ENCODE measurements at places on chromosomes 1 and 21.
A peak's percentile ranks its signal among the peaks of the same experiment; 100 is the strongest.

- no peak for DNase-seq
These were observed 6.5 kb upstream of the OLIG1 start for GRCh38 chr21:33063375-33063883.

- DNase-seq, result no peak
These were observed 35.4 kb downstream of the CD34 start for GRCh38 chr1:207875532-207875931.

- DNase-seq, result no peak
These were observed 166.8 kb downstream of the HIVEP3 start for GRCh38 chr1:41751804-41752513.

DNA sequence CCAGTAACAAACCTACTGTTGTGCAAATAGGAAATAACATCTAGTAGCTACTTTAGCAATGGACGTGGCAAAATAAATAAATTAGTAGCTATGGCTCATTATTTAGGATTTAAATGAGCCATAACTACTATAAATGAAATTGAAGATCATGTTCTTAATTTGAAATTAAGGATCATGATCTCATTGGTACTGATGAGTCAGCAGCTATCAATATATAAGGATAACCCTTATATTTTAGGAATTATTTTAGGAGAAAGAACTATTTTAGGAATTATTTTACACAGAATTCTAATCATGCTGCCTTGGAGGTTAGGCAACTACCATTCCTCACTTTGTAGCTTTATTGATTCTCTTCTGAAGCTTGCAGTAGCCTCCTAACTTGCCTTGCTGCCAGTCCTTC, 24.0 kb downstream of the DR1 start:
- DNase-seq, result no peak

DNA sequence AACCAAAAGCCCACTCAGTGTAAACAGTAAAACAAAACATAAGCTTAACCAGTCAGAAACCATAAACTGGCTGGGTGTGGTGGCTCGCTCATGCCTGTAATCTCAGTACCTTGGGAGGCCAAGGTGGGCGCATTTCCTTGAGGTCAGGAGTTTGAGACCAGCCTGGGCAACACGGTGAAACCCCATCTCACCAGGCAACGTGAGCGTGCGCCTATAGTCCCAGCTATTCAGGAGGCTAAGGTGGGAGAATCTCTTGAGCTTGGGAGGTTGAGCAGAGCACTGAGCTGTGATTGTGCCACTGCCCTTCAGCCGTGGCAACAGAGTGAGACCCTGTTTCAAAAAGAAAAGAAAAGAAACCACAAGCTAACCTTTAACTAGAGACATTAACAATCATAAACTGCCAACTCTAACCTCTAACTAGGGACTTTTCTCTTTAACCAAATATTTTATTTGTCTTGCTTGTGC, 13.1 kb upstream of the PRRC2C start:
- DNase-seq, result no peak

DNA sequence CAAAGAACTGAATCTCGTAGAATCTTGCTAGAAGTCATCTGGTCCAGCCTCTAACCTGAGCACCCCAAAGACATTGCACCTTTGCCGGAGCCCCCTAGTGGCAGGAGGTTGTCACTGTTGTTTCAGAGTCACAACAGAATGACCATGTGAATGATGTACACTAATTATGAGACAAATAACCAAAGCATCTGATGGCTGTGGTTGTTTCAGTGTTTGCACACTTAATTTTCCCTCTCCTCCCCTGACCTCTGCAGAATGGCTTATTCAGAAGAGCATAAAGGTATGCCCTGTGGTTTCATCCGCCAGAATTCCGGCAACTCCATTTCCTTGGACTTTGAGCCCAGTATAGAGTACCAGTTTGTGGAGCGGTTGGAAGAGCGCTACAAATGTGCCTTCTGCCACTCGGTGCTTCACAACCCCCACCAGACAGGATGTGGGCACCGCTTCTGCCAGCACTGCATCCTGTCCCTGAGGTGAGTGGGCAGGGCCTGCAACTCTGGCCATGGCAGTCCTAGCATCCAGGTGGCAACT, 26.4 kb downstream of the TRAF5 start:
- peak; percentile 30 for DNase-seq

- DNase-seq, result no peak
These were observed 89.8 kb downstream of the MRPL37 start for GRCh38 chr1:54289712-54290233.

- peak; percentile 16 for DNase-seq
These were observed 1.1 kb downstream of the LUZP1 start for GRCh38 chr1:23167353-23168078.

DNA sequence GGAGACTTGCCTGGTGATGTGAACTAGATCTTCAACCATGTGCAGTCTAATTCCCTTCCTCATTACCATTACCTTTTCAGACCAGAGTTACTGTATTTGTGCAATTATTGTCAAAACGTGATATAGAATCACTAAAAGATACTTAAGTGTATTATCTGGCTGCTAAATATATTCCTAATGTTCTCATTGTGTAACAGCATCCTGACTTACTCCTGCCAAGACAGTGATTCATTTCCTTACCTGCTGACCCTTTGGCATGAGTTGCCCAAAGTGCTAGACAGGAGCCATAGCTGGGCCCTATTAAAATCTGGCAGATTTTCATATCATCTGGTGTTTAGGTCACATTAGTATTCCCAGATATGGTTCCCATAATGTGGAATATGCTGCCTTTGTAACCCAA, 598.3 kb upstream of the CAMK1G start:
- no peak for DNase-seq

- no peak for DNase-seq
These were observed 8.5 kb upstream of the B4GALT3 start for GRCh38 chr1:161185732-161186311.

DNA sequence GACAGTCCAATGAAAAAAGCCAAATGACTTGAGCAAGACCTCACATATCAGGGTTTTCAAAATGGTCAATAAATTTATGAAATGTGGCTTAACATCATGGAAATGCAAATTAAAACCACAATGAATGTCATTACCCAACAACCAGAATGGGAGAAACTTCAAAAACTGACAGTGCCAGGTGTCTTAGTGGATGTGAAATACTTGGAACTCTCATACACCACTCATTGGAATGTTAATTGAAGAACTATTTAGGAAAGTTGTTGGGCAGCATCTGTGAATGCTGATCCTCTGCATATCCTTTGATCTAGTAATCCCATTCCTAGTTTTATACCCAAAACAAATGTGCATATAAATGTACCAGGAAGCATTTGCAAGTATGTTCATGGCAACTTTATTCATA, 19.2 kb upstream of the BACH1 start:
- DNase-seq, result no peak

DNA sequence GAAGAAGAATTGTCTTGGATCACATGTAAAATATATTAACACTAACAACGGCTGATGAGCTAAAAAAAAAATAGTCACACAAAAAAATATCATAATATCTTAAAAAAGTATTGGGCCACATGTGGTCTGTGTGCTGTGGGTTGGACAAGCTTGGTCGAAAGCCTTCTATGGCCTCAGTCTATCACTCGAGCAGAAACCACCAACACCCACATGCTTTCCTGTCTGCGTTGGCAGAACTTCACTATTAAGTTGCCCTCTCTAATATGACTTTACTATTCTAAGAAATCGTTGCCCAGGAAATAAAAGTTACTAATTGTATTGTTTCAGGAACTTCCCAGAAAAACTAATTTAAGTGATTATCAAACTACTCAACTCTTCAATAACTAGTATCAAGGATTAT, 28.2 kb upstream of the ETS2 start:
- no peak for DNase-seq

DNA sequence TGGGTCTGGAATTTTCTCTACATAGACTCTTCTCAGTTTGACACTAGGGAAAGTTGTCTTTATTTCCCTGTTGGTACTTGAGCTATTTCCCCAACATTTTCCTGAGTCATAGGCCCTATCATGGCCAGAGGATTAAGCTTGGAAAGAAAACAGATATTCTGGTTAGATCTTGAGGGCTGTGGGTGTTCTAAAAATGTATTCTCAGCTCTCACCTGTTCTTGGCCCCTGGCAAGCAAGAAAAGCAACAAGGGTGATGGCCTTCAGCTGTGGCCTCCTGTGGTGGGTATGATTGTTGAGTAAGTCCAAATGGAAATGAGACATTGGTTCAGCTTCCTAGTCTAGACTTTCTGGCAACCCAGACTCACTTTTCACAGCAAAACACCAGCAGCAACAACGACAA, 17.4 kb upstream of the LCE3A start:
- no peak for DNase-seq

DNA sequence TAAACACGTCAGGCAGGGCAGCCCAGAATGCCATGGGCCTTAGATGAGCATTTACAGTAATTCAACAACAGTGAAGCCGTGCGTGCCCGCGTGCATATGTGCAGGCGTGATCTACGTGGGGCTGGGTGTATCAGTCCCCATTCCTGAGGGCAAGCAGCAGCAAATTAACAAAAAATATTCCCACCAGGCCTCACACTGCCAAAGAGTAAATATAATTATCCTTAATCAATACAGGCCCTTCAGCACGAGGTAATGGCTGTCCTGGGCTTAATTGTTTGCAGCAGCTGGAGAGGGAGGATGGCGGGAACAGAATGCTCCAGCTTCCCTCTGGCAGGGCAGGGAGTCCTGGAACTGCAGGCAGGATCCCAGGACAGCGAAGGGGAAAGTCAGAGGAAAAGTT, 91.8 kb downstream of the DDX20 start:
- DNase-seq, result no peak

DNA sequence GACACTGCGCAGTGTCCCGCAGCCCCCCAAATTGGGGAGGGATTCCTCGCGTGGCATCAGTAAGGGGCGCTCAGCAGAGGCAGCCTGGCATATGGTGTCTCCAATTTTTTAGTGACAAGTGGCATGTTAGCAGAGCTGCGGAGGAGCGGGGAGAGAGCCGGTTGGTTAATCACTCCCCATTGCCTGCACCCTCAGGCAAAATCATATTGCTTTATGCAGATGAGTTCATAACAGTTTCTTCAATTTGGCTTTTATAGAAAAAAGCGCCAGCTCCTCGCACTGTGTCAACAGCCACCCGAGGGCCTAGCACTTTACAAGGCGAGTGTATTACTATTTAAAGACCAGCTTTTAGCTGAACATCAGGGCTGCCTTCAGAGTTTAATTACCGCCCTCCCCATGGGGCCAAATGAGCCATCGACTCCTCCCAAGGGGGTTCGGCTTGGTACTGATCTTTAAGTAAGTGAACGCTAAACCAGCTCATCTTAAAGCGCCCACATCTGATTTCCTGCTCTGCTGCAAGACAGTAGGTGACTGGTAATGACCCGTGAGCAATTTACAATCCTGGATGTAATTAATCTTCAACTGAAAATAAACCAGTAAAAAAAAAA, 298.9 kb downstream of the DSCAM start:
- no peak for DNase-seq

DNA sequence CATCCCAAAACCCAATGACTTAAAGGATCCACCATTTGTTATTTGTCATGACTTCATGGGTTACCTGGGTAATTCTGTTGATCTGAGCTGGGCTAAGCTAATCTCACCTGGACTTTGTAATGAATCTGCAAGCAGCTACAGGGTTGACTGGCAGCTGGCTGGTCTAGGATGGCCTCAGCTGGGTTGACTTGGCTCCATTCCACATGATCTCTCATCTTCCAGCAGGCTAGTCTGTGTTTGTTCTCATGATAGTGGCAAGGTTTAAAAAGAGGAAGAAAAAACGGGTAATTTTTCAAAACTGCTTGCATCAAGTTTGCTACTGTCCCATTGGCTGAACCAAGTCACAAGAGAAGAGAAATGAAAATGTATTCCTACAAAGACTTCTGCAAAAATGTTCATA, 24.8 kb upstream of the ZMYM4 start:
- no peak for DNase-seq

- no peak for DNase-seq
These were observed 31.7 kb upstream of the LAX1 start for GRCh38 chr1:203733009-203733863.

DNA sequence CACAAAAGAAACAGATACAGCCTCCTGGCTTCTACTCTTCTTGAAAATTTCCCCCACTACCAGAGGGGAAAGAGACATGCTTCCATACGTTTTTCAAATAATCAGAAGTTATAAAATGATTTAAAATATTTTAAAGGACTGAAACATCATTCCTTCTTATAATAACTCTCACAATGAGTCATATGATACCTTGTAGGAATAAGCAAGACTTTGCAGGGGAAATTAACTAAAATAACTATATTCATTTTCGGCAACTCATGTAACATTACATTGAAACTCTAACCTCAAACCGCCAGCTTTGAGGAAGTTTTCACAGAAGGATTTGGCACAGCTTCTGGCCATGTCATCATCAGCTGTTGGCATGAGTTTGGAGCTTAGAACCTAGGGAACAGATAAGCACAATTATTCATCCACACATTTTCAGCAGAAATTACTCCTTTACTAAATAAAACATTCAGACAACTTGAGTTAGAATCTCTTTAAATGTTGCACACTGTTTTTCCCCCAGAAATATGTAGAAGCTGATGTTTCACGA, 85.9 kb downstream of the USP24 start:
- peak; percentile 91 for DNase-seq

GRCh38 chr1:179046808-179047635, 21.3 kb downstream of the FAM20B start:
- no peak for DNase-seq

- peak; percentile 67 for DNase-seq
These were observed 3.2 kb downstream of the ID3 start for GRCh38 chr1:23555986-23556634.

DNA sequence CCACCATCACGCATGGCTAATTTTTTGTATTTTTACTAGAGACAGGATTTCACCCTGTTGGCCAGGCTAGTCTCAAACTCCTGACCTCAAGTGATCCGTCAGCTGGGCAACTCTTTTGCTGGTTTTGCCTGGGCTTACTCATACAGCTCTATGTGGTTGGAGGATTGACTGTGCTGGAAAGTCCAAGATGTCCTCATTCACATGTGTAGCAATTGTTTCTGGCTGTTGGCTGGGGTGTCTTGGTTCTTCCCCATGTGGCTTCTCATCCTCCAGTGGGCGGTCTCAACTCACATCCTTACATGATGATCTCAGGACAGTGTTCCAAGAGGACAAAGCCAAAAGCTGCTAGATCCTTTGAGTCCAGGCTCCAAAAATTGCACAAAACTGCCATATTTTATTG, 53.3 kb downstream of the TEX35 start:
- DNase-seq, result no peak
